ENCODE measurements at places on chromosomes 1 and 21.
A peak's percentile ranks its signal among the peaks of the same experiment; 100 is the strongest.

GRCh38 chr1:65971547-65971946 lies 178.9 kb downstream of the PDE4B start:
- DNase-seq: no peak

GRCh38 chr1:5460974-5461373 lies 531.3 kb downstream of the NPHP4 start:
- DNase-seq: no peak

GRCh38 chr1:160739098-160739511 lies at the start of gene SLAMF7:
SLAMF7 (plus strand) TSS chr1:160739247; CDS start chr1:160739302, 55 bp downstream.
- DNase-seq: peak; percentile 81

DNA sequence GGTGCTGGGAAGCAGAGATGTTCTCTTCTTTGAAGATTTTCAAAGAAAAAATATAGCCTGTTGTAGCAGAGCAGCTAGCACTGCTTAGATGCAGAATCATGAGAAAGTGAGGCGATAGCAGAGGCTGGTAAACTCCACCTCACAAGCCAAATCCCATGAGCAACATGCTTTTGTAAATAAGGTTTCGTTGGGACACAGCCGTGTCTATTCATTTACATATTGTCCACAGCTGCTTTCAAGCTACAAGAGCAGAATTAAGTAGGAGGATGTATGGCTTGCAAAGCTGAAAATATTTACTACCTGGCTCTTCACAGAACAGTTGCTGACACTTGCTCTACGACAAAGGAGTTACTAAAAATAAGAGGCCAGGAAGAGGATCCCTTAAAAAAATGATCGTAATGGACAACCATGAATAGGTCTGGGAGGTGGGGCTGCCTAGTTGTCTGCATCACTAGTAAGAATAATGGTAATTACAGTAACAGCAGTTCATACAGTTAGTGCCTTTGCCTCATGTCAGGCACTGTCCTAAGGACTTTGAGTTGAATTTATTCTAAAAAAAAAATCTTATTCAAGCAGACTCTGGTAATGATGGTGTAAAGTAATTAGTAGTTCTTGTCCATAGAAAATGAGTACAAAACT lies 622.0 kb downstream of the KIF26B start:
- DNase-seq: no peak

DNA sequence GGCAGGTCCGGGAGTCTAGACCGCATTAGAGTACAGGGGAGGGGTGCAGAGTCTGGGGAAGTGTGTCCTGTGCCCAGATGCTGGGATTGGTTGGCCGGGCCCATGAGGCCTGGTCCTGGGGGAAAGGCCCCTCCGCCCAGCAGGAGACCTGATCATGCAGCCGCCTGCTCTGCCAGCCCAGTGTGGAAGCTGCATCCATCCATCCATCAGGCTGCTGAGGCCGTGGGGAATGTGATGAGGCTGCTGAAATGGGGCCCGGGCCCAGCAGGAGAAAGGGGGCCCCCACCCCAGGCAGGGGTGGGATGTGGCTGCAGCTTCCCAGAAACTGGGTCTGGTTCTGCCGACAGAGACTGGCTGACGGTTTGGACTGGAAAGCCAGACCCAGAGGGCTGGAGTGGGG lies 37.2 kb downstream of the EPHA2 start:
- DNase-seq: no peak

DNA sequence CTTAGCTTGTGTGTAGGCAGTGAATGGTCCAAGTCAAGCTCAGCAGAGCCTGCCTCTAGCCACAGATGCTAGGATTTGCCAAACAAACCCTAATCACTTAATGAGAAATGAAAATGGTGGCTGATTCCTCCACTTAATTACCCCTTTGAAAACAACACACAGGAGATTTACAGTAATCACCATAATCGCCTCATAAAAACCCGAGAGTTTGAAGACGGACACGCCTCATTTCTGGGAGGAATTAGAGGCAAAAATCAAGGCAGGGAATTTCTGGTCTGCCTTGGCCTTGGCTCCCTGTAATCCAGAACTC lies 16.3 kb upstream of the FOXE3 start:
- DNase-seq: no peak

- no peak for DNase-seq
These were observed 186.1 kb upstream of the B3GALT2 start for GRCh38 chr1:193372553-193372952.

DNA sequence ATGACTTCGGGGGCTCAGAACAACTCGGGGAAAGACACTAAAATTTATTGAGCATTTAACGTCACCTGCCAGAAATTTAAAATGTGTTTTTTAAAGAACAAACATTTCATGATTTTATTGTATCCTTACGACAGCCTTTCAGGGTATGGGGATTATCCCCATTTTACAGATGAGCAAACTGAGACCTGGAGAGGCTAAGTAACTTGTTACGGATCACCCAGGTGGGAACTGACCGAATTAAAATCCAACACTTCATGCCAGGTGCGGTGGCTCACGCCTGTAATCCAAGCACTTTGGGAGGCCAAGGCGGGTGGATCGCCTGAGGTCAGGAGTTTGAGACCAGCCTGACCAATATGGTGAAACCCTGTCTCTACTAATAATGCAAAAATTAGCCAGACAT lies 50.9 kb downstream of the DISC1 start:
- no peak for DNase-seq

DNA sequence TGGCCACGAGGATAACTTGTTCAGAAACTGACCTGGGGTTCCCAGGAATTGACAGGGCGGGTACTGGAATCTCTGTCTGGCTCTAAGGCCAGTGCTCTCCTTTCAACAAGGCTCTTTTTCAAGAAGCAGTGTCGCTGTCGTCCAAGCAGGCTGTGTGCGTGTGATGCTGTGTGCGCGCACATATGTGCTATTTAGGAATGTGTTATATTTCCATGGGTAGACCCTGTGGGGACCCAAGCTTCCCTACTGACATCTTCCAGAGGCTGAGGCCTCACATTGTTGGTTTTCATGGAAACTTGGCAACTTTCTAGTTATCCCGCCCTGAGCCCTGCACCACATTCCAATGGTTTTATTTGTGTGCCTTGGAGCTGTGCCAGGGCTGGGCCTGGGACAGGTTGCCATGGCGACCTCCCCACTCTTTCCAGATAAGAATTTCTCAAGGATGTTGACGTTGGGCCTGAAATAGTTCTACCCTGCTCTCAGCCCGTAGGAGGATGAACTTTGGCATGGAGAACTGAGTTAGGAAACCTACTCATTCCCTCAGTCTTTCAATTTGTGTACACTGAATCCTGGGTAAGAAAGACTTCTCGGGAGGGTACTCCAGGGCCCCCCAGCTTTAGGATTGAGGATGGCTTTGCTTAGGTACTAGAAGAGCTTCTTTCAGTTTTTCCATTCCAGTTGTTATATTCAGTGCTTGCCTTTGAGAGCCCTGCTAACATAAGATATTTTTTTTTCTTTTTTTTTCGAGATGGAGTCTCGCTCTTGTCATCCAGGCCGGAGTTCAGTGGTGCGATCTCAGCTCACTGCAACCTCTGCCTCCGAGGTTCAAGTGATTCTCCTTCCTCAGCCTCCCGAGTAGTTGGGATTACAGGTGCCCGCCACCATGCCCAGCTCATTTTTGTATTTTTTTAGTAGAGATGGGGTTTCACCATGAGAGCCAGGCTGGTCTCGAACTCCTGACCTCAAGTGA lies 38.8 kb upstream of the SRSF10 start:
- no peak for DNase-seq

GRCh38 chr1:69312055-69312732 lies 255.5 kb upstream of the LRRC7 start:
- DNase-seq: no peak

DNA sequence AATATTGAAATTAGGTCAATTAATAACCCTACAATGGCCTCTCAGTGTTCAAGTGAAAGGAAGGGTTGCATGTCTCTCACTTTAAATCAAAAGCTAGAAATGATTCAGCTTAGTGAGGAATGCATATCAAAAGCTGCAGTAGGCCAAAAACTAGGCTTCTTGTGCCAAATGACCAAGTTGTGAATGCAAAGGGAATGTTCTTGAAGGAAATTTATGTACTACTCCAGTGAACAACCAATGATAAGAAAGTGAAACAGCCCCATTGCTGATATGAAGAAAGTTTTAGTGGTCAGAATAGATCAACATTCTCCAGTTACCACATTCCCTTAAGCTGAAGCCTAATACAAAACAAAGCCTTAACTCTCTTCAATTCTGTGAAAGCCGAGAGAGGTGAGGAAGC lies 10.0 kb downstream of the MAEL start:
- no peak for DNase-seq

GRCh38 chr1:37846647-37847339 lies 12.6 kb downstream of the MTF1 start:
- DNase-seq: peak; percentile 13

GRCh38 chr21:38688068-38688467 lies 117.7 kb upstream of the ETS2 start:
- DNase-seq: no peak

DNA sequence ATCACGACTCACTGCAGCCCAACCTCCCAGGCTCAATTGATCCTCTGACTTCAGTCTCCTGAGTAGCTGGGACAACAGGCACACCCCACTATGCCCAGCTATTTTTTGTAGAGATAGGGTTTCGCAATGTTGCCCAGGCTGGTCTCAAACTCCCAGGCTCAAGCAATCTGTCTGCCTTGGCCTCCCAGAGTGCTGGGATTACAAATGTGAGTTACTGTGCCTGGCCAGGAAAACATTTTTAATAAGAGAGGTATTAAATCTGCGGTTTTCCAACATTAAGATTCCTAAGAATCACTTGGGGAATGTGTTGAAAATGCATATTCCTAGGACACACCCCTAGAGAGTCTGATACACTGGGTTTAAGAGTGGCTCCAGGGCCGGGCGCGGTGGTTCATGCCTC lies 8.7 kb downstream of the CSF1 start:
- DNase-seq: no peak

- DNase-seq: no peak
These were observed 224.9 kb upstream of the FGGY start for GRCh38 chr1:59071876-59072582.

DNA sequence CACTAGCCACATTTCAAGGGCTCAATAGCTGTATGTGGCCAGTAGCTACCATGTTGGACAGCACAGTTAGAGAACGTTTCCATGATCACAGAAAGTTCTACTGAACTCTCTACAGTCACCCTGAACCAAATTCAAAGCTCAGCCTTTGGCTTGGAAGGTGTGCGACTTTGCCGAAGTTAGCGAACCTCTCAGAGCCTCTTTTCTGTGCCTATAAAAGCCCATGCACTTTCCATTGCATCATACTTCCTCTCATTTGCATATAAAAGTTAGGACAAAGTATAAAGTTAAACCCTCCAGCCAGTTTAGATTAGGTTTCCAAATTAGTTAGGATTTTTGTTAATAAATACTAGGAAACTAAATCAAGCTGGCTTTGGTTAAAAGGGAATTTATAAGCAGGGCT lies 4.7 kb upstream of the SLC1A7 start:
- DNase-seq: no peak

- no peak for DNase-seq
These were observed 9.2 kb downstream of the SAMSN1 start for GRCh38 chr21:14536929-14537328.

DNA sequence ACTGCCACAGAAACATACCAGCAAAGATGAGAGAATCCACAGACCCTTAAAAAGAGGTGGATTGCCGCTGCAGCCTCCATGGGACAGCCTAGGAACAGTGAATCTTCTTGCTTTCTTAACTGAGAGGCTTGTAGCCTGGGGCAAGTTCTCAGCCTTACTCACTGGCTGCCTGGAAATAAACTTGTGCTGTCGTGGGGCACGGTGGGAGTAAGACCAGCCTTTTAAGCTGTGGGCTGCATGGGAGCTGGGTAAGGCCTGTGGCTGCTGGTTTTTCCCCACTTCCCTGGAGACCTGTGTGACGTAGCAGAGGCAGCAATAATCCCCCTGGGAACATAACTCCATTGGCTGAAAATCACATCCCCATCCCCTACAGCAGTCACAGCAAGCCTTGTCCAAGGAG lies 30.8 kb downstream of the CD2 start:
- no peak for DNase-seq

DNA sequence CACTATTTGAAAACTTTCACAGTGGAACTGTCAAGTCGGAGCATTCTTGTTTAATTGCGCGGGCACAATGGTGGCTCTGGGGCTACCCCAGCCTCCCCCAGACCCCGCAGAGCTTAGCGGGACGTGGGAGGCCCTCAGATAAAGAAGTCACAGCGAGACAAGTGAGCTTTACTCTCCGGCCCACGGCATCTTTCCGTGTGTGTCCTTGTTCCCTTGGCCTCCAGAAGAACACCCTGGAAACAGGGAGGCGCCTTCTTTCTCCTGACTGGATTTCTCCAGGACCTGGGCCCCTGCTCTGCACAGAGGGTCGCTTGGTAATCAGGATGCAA lies 382.8 kb downstream of the RRAGC start:
- DNase-seq: no peak

- DNase-seq: no peak
These were observed 451.5 kb upstream of the ADAMTS5 start for GRCh38 chr21:27418346-27418745.

- DNase-seq: no peak
These were observed 7.6 kb downstream of the LAPTM5 start for GRCh38 chr1:30749691-30750583.

DNA sequence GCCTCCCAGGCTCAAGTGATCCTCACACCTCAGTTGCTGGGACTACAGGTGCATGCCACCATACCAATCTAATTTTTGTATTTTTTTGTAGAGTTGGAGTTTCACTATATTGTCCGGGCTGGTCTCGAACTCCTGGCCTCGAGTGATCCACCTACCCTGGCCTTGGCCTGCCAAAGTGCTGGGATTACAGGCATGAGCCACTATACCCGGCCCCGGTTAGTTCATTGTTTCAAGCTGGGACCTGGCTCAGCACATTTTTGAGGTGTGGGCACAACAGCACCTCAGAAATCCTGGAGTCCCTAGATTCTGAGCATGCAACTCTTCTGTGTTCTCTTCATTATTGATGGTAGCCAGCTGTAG lies 21.3 kb downstream of the SH2D2A start:
- DNase-seq: no peak

- DNase-seq: no peak
These were observed 126.7 kb upstream of the CSF3R start for GRCh38 chr1:36609241-36610027.

DNA sequence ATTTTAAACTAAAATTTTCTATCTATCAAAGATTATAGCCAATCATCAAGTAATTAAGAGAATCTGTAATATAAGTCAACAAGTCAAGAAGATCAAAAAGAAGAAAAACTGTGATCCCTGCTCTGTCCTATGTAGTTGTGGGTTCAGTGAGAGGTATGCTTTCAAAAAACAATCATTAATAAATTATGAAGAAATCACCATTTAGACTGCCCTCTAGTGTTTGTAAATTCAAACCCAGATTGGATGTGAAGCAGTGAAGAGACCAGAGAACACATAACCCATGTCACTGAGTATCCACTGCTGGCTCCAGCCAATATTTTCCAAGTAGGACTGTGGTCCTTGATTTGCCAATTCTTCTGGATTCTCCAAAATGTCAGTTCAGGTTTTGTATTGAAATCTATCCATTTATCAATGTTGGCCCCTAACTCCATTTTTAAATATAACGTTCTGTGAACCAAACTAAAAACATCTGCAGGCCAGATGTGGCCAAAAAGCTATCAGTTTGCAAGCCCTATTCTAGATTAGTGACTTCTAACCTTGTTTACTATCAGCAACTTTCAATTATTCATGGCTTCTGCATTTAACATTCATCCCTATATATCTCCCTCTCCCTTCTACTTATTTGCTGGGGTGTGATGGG lies 467.5 kb upstream of the CXADR start:
- no peak for DNase-seq

GRCh38 chr1:67743072-67743725 lies 58.2 kb downstream of the GADD45A start:
- no peak for DNase-seq
